ENCODE measurements at places on chromosomes 3 and 15.

DNA sequence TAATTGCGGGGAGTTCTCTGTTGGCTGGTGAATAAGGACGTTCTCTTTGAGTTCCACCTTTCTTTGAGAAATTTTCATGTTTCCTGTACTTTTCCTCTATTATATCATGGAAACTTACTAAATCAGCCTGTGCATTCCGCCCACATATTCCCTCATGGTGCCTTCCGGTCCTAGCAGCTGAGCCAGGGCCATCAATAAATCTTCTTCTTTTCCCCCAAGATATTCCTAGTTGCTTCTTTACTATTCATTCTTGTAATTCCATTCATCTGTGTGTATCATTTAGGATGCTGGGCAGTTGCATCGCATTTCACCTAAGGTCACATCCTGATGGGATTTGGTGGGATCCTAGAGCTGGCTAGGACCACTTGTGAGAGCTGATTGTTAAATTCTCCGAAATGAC is 139.2 kb downstream of the RBMS3 start:
- DNase-seq = no peak

GRCh38 chr3:185353823-185354614 is 8.9 kb upstream of the MAP3K13 start:
- peak; percentile 94 for DNase-seq

GRCh38 chr15:25787855-25788520 is 75.1 kb downstream of the ATP10A start:
- DNase-seq = no peak

GRCh38 chr3:47976135-47976732 is 40.0 kb downstream of the MAP4 start:
- DNase-seq = peak; percentile 50

DNA sequence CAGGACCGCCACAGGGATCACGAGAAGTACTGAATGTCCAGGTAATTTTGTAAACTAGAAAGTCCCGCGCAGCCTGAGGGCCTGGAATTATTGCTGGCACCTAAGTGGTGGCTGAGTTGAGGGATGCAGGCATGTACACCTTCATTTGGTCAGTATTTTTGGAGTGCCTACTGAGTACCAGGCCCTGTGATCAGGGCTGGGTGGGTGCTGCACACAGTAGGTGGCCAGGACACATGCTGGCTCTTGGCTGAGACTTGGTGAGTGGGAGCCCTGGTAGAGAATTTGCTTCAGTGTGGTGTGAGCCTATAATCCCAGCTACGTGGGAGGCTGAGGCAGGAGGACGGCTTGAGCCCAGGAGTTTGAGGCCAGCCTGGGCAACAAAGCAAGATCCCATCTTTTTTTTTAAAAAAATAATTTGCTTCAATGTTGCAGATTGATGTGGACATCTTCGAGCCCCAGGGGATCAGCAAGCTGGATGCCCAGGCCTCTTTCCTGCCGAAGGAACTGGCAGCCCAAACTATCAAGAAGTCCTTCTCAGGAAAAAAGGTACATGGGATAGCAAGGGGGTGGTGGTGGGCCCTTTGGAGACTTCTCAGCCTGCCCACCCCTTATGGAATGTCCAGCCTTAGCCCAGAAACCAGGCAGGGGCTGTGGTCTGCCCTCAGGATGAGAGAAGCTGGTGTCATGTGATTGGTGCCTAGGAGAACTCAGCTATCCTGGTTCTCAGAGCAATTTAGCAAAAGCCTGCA is 2.6 kb downstream of the ITIH1 start:
- no peak for DNase-seq

DNA sequence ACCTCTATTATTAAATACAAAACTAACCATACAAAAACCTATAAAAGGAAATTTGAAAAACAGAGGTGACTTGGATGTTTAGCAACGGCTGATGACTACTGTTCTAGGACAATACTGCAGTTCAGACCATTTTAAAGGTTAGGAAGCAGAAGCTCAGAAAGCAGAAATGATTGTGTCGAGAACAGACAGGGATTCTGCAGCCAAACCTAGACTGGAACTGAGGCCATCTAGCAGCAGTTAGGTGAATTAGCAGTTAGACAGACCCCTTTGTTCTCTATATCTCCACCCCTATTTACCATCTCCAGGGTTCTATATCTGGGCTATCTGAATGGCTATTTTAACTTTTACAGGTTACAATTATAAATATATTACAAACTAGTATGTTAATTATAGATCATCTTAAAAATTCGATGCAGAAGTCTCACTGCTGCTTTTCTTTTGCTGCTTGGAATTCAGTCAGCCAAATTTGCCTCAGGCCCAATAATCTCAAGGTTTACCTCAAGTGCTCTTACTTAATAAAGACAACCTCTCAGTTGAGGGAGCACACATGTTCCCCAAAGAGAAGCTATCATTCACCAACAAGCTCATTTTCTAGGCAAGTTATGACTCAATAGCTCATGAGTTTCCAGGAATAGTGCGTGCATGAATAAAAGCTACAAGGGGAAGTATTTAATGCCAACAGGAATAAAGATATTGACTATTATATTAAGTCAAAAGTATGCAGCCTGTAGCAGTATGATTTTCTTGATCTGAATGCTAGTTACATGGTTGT is 9.3 kb upstream of the IL1RAP start:
- peak; percentile 43 for DNase-seq

DNA sequence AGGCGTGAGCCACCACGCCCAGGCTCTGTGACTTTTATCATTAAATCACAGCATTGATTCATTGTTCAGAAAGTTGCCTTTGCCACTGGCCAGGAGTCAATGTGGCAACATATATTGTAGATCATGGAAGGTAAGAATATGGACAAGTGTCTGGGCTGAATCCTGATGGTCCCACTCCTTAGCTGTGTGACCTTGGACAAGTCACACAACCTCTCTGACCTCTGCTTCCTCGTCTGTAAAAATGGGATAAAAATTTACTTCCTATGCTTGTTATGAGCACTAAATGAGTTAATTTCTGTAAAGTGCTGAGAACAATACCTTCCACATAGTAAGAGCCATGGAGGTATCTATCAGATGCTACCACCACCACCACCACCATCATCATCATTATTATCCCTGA is 103.5 kb upstream of the RAD18 start:
- DNase-seq = no peak

- DNase-seq = no peak
Measured at GRCh38 chr15:77622209-77622933, 10.3 kb downstream of the LINGO1 start.
